ENCODE measurements at places on chromosomes 6 and 20.

GRCh38 chr6:82270881-82271635, 23.5 kb upstream of the IBTK start:
- DNase-seq, result no peak

DNA sequence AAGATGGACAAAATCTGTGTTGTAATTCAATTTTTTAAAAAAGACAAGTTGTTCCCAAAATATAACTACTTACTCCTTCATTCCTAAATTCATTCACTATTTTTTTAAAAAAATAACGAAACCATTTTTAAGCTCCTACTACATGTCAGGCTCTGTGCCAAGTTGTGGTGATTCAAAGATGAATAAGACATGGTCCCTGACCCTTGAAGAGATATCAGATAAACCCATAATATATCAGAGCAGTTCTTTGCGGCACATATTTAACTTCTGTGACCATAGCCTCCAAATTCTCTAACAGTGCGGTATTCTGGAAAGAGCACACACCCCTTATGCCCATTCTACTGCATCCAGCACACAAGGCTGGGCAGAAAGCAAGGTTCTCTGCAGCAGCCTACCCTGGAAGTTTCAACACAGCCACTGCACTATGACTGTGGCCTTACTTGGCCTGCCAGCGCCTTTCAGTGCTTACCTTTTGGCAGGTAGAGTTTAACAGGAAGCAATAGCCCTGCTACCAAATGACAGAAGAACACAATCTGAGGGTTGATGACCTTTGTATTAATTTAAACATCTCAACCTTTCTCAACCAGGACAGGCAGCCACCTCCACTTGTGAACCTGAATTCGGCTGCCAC, 406.5 kb downstream of the BTBD9 start:
- no peak for DNase-seq

- no peak for DNase-seq
These were observed 204.7 kb upstream of the ARG1 start for GRCh38 chr6:131368198-131368911.

DNA sequence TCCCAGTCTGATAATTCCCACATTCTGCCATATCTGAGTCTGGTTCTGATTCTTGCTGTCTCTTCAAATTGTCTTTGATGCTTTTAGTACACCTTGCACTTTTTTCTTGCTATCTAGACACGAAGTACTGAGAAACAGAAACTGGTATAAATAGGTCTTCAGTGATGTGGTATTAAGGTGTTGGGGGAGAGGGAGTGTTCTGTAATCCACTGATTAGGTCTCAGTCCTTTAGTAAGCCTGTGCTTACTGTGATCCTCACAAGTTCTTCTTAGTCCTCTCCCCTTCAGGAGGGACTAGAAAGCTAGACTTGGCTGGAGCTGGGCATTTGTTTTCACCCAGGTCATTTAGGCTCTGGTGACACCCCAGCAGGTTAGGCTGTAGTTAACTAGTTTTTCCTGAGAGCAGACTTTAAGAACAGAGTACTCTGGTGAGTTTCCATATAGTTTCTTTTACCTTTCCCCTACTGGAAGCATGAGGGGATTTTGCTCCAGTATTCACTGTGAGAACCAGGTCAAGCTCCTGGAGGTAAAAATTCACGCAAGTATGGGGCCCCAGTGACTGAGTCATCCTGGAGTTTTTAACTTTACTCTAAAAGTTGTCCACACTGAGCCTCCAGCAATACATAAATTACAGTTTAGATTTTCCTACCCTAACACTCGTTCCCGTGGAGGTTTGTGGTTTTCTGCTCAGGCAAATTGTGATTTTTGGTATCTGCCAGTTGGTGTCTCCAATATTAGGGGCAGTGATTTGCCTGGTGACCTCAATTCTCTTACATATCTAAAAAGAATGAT, 154.6 kb downstream of the CDKAL1 start:
- DNase-seq, result no peak

DNA sequence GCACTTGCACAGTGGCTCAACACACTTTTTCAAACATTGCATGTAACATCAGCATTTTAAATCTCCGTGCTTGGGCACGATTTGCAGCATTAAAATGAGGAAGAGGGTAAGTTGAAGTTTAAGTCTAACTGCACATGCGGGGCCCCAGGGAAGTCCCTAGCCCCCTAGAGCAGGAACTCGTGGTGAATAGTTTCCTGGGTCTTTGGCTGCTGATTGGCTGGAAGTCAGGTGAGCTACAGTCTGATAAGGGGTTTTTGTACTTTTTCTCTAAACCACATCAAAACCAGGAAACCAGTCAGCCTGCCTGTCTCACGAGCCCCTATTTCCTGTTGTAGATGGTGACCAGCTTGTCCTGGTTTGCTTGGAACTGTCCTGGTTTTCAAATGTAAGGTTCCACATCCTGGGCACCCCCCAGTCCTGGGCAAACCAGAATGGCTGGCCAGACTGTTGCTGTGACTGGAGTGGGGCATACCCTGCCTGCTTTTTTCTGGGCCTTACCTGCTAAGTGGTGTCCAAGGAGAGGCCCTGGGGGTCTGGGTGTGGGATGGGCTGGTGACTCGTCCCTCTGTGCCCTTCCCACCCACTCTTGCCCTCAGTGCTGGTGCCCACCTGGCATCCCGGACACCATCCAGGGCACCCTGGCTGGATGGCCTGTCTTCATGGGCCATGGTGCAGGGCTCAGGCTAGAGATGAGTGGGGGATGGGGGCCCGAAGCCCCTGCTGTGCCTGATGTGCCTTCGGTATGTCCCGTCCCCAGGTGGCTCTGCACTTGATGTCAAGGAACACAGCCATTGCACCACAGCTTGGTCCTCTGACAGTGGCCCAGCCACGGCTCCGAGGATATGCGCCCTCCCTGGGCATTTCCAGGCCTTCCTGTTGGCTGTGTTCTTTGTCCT, 31.8 kb downstream of the SUN5 start:
- DNase-seq, result no peak

GRCh38 chr6:158237656-158238055, 69.5 kb downstream of the GTF2H5 start:
- DNase-seq, result no peak

DNA sequence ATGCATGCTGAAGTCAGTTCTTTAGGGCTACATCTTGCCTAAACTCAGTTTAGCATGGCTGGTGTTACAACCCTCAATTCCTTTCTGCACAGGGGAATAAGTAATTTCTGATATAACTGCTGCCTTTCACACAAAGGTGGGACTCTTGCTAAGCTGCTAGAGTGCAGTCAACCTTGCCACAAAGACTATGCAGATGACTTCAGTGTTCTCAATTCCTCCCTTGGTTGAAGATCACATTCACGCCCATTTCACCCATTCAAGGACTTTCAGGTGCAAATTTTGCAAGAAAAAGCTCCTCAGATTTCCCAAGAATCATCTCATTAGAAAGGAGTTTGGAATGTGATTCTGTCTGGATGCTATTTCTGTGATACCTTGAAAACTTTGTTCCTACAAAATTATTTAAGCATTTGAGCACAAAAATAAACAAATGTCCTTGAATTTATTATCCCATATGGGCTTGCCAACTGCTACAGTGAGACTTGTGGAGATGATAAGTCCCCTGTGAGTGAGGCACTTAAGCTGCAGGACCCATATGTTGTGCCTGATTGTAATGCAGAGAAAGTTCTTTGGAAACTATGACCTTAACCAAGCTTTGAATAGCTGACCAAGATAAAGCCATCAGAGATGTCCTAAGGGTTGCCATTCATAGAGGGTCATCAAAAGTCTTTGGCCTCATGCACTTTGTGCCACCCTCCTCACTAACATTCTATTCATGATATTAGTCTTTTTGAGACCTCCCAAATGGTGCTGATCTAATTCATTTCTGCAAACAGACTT, 111.8 kb downstream of the PLCB4 start:
- no peak for DNase-seq

- DNase-seq, result peak; percentile 38
These were observed 276.0 kb upstream of the SGK1 start for GRCh38 chr6:134593887-134594286.

DNA sequence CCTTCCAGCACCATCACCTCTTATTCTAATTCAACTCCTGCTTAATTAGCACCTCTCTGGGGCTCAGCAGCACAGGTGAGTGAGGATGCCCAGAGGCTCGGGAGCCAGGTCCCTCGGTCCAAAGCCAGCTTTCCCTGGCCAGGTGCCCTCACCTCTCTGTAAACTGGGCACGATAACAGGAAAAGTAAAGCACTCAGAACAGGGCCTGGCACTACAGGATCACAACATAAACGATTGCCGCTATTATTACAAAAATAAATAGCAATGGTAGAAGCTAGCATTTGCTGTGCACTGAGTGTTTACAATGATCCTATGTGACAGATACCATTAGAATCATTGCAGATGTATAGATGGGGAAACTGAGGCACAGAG, 2.6 kb downstream of the BPIFB2 start:
- no peak for DNase-seq

DNA sequence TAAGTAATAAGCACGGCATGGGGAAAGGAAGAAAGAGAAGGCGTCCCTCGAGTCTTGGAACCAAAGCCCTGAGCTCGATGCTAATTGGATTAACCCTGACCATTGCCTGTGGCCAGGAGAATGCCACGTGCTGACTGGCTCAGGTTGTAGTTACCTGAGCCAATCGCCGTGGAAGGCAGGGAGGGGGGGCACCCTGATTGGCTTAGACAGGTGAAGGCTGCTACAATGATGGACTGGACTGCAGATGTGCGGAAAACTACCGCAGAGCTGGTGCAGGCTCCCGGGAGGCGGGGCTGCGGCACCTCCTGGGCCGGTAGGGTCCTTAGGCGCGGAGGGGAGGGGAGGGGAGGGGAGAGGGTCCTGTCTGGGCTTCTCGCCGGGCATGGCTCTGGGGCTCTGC, 121.3 kb downstream of the TFAP2C start:
- no peak for DNase-seq

- DNase-seq, result no peak
These were observed 64.2 kb downstream of the FKBP5 start for GRCh38 chr6:35624341-35625070.

GRCh38 chr6:19771753-19772336, 65.3 kb upstream of the ID4 start:
- DNase-seq, result no peak

DNA sequence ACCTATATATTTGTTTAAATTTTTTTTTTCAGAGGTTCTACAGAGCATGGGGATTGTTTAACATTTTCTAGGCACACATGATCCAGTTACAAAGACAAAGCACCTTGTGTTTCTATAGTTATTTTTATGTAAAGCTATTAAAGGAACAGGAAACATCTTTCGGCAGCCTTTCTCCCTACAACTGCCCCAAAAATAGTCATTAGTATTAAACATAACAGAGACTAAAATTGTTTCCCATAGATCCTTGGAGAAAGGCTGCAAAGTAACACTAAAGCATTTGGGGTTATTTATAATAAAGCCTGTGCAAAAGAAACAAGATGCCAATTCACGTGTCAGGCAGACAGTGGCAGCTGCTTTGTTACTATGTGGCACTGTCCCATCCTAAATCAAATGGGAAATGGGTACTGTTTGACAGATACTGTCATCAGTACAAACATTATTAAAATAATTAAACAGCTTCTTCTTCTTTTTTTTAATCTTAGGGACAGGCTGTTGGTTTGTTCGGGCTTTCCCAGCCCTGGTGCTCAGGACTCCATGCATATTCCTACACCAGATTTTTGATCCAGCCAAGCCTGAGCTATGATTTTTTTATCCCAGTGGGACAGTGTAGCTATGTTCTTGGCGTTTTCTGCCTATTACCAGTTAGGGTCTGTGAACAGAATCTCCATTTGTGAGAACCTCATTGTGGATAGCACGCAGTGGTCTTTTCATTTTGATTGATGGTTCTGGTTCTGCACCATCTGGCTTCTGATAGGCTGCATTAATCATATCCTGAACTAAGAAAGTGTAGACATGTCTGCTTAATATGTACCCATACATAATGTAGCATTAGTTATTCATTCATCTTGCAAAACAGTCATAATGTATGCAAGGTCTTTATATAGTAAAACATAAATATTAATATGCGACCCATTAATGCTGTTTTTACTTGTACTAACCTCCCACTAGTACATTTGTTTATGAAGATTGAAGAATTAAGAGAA, 460.4 kb upstream of the SOX4 start:
- no peak for DNase-seq

GRCh38 chr20:2289475-2289874, 6.3 kb upstream of the TGM3 start:
- no peak for DNase-seq

- DNase-seq, result no peak
These were observed 478.7 kb downstream of the HTR1B start for GRCh38 chr6:76984572-76984971.

- no peak for DNase-seq
These were observed 245.0 kb upstream of the KHDRBS2 start for GRCh38 chr6:62530985-62531384.

DNA sequence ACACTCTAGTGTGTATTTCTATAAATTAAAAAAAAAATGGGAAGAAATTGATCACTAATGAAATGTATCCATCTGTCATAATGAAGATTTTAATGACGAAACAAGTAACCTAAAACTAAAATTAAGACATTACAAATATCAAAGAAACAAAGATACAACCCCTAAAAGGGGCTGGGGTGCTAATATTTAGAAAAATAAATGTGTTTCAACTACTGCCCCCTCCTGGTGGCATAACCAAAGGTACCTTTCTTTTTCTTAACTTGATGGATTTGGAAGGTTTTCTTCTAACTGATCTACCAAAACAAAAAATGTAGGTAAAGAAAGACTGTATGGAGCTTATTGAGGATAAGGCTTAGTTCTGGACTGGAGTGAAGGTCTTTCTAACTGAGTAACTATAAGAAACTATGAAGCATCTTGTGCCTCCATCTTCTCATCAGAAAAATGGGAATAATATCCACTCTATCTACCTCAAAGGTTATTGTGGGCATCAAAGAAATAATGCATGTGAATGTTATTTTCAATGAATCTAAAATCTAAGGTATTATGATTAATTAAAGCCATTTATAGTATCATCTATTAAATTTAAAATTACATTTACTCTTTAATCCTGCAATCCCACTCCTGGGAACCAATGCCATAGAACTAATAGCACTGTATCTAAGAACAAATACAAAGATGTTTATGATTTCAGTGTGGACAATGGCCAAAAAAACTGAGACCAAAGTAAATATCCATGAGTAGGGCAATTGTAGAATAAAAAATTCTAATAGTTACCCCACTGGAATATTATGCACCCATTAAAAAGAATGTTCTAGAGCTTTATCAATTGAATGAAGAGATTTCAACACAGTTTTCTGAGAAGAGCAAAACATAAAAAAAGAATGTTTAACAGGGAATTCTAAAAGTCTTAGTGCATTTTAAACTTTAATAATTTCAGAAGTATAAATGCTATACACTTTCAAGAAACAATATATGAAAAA, 117.2 kb downstream of the BACH2 start:
- no peak for DNase-seq

DNA sequence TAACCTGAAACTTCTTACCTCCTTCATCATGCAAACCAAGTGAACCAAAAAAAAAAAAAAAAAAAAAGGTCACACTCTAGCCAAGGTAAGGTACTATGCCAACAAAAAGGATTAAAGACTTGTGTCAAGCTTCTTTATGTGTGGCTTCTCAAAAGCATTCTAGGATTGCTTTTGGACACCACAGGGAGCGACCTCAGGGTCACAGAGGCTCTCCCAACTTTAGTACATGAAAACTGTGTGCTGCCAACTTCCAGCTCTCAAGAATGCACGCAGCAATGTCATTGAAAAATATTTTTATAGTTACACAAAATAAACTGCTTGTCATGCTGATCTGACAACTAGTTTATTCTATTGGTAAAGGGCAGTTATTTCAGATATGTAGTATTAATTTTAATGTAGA, 243.8 kb downstream of the PLCB1 start:
- no peak for DNase-seq

GRCh38 chr6:52363228-52363867, 1.4 kb downstream of the PAQR8 start:
- DNase-seq, result no peak

GRCh38 chr20:6232436-6232835, 109.6 kb upstream of the FERMT1 start:
- DNase-seq, result no peak

GRCh38 chr20:32139947-32140346, 30.4 kb downstream of the TM9SF4 start:
- DNase-seq, result no peak

All from caudate nucleus (tissue), 63 donors.